ENCODE measurements at places on chromosomes 7 and 10. TPM values are rescaled to one million over a fixed set of nuclear protein-coding genes. Genes with fewer than 3 reads are reported as not detected.

GRCh38 chr7:31874631-31875386 lies 187.8 kb downstream of the PPP1R17 start:
- no peak for DNase-seq

GRCh38 chr7:137703291-137704010 lies 143.3 kb downstream of the DGKI start:
- DNase-seq: no peak

- DNase-seq: no peak
These were observed 13.7 kb downstream of the CISD1 start for GRCh38 chr10:58282615-58283014.

GRCh38 chr7:22088827-22089226 lies 143.1 kb upstream of the CDCA7L start:
- DNase-seq: no peak

- no peak for DNase-seq
These were observed 6.6 kb upstream of the RELN start for GRCh38 chr7:103996017-103996551.

DNA sequence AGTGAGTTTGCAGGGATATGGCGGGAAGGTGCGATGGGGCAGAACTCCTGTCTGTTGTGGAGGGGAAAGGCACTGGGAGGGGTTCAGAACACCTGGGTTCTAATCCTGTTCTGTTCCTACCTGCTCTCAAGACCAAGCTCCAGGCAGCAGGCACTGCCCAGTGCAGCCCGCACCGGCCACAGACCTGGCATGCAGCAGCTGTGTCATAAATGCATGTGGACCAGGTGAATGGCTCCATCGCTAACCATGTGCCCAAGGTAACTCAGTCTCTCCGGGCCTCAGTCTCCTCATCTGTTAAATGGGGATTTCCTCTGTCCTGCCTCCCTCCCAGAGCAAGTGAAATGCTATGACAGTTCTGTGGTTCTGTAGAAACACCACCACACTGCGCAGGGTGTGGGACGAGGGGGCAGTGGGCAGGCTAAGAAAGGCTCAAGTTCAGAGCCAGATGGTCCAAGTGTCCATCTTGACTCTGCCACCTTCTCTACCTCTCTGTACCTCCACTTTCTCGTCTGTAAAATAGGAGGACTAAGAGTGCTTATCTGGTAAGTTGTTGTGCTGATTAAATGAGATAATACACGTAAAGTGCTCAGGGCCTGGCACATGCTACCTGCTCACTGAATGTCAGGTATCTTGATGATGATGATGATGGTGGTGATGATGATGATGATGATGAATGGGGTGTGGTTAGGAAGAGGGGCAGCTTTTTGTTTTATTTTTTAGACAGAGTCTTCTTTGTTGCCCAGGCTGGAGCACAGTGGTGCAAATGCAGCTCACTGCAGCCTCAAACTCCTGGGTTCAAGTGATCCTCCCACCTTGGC lies 22.9 kb downstream of the ATP6V1F start:
- DNase-seq: no peak

The TMEM196 gene
- total RNA-seq: not detected

All from HT-29 (cell line).